Activated CD4-positive, alpha-beta T cell treated with anti-CD3 and anti-CD28 coated beads, Interleukin-2, amount 50 U/mL, for 24 hours (primary cell): ENCODE measurements at places on chromosomes 16 and 17.

DNA sequence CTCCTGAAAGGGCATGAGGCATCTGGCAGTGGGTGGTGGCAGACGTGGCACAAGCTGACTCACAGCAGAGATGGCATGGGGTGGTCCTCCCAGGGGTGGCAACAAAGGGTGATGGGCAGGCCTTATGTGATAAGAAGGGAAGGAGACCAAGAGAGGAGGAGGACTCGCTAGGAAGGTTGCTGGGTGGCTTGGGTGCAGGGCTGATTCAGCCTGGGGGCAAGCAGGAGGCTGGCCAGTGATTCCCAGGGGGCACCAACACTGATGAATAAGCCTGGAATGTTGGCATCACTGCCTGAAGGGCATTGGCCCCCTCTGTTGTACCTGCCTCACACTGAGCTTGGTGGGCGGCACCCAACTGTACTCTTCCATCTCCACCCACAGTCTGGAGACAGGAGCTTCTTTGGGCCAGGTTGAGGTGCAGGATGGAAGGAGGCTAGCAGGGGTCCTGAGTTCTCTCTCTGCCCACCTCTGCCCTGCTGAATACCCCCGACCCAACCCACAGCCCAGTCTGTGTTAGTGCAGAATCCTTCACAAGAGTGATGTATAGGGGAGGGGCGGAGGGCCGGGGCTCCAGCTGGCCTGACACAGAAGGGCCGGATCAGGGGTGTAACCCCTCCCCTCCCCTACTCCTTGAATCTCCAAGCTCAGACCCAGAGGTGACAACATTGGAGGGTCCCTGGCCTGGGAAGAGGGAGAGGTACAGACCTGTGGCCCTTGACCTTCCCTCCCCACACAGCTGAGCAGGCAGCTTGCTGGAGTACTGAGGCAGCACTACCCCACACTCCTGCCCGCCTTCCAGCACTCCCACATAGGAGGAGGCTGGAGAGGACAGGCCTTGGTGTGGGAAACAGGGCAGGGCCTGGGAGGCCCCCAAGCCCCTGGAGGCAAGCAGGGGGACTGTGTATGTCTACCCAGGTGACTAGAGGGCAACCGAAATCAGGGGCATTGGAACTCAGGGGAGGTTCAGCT is 2.6 kb downstream of the STAC2 start:
- no peak for DNase-seq

DNA sequence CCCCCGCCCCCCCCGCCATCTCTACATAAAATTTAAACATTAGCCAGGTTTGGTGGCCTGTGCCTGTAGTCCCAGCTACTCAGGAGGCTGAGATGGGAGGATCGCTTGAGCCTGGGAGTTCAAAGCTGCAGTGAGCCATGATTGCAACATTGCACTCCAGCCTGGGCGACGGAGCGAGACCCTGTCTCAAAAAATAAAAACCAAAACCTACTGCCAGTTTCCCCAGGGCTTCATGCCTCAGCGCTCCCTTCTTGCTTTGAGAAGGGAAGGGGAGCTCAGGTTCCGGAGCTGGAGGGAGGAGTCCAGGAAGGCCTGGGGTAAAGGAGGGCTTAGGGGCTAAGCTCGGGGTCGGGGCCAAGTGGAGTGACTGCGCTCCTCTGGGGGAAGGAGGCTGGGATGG is 20.5 kb downstream of the PLCD3 start:
- no peak for DNase-seq

- no peak for DNase-seq
Measured at GRCh38 chr17:60704170-60704569, 26.5 kb downstream of the BCAS3 start.

DNA sequence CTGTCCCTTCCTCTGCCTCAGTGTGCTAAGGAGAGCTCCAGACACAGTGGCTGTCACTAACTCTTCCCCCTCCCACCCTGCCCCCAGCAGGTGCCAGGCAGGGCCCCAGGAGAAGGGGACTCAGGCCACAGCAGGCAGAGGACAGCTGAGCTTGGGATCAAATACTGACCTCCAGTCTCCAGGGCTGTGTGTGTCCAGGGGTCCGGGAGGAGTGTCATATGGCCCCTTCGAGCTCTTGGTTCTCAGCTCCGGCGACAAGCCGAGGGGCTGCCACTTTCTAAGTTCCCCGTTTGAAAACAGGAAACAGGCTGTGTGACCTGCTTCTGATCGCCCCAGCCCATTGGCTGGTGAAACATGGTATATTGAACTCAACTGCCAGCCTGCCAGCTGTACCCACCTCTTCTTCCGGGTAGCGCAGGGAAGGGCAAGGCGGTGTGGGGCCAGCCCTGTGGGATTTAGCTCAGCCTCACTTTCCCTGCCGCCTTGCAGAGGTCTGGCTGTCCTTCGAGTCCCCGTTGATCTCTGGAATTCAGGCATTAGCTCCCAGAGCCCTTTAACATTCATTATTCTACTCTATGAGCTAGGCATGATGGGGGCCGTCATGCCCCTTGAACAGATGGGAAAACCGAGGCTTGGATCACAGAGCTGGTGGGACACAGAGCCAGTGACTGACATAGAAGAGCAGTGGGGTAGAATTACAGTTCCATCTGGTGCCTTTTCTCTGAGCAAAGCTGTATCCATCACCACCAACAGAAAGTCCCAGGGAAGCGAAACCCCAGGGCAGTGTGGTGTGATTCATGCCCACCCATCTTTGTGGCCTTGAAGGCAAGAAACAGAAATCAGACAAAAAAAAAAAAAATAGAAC is at the start of gene SNX20:
Gene SNX20 (minus strand): TSS at position 292 of the 865 bp plus-strand sequence. CDS start 3,786 bp downstream, outside the sequence.
- DNase-seq, result peak; percentile 31

DNA sequence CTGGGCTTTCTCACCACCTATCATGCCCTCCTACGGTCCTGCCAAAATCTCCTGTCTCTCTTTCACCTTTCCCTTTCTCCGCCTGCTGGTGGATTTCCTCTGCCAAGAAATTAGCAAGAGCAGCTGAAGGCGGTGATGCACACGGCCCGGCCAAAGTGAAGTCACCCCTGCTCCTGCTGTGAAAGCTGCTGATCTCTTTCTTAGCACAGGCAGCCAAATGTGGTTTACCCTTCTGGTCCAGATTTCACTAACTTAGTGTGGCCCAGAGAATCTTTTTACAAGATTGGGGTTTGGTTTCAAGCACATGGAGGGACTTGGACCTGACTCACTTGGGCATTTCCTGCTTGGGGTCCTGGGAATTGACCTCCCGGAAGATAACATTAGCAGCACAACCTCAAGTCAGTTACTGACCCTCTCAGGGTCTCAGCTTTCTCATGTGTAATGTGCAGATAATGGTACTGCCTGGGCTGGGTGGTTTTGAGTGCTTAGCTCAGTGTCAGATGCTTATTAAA is 155.7 kb downstream of the SOCS1 start:
- DNase-seq, result no peak

- no peak for DNase-seq
Measured at GRCh38 chr16:8541868-8542267, 48.4 kb downstream of the TMEM114 start.

GRCh38 chr17:50596191-50597037 is 35.9 kb downstream of the CACNA1G start:
- no peak for DNase-seq

GRCh38 chr16:89383095-89384003 is 107.0 kb downstream of the ANKRD11 start:
- no peak for DNase-seq

DNA sequence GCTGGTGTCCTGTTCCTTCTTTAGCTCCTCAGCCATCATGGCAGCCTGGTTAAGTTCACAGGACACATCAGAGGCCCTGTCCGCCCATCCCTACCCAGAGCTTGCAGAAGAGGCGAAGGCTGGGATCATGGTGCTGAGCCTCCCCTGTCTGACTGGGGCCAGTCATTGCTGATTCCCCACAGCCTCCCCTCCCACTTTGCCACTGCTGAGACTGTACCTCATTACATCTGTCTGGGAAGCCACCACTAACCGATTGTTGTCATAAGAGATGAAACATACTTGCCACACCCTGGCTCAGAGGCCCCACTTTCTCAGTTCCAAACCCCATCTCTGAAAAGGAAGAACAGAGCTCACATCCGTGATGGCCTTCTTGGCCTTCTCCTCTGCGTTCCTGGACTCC is 66.2 kb downstream of the MYH13 start:
- DNase-seq, result no peak

DNA sequence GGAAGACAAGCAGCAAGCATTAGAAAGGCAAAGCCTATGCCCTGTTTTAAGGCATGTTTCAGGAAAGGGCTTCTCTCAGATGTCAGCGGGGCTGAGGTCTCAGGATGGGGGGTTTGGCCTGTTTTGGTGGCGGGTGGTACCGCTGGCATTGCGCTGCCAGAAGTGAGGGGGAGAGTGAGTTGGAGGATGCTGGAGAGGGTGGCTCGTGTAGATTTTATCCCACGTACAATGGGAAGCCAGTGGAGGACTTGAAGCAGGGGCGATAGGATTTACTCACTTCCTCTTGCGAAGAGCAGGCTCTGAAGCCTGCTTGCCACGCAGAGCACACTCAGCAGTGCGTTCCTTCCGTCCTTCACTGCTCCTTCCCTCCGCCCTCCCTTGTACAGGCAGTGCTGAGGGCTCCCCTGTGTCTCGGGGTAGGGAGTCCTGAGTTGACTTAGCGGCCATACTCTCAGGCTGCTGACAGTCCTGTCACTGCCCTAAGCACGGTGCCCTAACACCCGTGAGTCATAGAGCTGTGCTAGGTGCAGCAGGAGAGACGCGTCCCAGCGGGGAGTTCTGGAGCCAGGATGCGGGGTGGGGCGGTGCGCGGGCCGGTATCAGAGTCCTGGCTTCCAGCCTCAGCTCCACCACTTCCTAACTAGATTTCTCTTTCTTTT is 113.1 kb downstream of the SNX29 start:
- no peak for DNase-seq

GRCh38 chr17:49028271-49028670 is 31.1 kb downstream of the IGF2BP1 start:
- no peak for DNase-seq

- no peak for DNase-seq
Measured at GRCh38 chr16:55501549-55502322, 7.1 kb upstream of the LPCAT2 start.

DNA sequence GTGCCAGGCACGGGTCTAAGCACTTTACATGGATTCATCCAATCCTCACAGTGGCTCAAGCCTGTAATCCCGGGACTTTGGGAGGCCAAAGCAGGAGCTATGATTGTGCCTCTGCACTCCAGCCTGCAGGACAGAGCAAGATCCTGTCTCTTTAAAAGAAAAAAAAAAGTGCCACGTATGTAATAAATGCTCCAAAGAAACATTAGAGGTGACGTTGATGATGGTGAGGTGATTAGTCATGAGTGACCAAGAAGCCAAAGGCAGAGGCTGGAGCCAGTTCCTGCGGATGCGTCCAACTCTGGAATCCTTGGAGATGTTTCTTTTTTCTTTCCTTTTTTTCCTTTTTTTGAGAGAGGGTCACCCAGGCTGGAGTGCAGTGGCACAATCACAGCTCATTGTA is 59.4 kb upstream of the SIAH1 start:
- no peak for DNase-seq

GRCh38 chr16:19173649-19174383 is 5.8 kb downstream of the SYT17 start:
- DNase-seq, result no peak

- DNase-seq, result no peak
Measured at GRCh38 chr16:57627184-57627871, 1.1 kb upstream of the ADGRG1 start.

DNA sequence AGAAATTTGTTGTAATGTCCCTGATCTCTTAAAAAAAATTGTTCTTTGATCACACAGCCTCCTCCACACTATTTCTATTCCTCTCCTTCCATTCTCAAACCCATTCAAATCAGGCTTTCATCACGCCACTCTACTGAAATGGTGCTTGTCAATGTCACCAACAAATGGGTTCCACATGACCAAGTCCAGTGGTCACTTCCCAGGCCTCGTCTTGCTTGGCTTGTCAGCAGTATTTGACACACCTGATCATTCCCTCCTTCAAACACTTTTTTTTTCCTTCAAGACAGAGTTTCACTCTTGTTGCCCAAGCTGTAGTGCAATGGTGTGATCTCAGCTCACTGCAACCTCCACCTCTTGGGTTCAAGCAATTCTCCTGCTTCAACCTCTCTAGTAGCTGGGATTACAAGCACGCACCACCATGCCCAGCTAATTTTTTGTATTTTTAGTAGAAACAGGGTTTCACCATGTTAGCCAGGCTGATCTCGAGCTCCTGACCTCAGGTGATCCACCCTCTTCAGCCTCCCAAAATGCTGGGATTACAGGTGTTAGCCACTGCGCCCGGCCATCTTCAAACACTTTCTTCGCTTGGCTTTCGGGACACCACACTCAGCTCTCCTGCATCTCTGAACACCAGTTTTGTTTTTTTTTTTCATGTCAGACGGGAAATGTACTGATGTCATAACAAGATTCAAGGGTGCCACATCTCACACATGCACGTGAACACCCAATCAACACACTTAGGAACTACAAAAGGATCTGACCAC is 18.3 kb downstream of the NQO1 start:
- DNase-seq, result no peak

GRCh38 chr17:74424657-74425056 is 7.2 kb upstream of the GPRC5C start:
- DNase-seq, result no peak

DNA sequence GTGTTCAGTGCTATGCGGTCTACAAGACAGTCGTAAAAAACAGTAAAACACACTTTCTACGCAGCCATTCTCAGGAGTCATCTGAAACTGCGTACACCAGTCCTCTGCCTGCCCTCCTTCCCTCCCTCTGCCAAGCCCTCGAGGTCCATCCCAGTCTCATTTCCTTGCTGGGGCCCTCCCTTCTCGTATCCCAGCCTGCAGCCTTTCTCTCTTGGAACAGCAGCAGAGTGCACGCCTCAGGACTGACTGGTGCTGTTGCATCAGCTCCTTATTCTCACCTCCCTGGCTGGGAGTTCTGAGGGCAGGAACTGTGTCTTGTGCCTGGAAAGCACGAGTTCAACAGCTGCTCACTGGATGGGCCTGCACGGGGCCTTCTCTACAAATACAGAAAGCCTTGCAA is 12.5 kb downstream of the FAHD1 start:
- no peak for DNase-seq

- DNase-seq, result no peak
Measured at GRCh38 chr16:73713778-73714495, 582.7 kb upstream of the PSMD7 start.

DNA sequence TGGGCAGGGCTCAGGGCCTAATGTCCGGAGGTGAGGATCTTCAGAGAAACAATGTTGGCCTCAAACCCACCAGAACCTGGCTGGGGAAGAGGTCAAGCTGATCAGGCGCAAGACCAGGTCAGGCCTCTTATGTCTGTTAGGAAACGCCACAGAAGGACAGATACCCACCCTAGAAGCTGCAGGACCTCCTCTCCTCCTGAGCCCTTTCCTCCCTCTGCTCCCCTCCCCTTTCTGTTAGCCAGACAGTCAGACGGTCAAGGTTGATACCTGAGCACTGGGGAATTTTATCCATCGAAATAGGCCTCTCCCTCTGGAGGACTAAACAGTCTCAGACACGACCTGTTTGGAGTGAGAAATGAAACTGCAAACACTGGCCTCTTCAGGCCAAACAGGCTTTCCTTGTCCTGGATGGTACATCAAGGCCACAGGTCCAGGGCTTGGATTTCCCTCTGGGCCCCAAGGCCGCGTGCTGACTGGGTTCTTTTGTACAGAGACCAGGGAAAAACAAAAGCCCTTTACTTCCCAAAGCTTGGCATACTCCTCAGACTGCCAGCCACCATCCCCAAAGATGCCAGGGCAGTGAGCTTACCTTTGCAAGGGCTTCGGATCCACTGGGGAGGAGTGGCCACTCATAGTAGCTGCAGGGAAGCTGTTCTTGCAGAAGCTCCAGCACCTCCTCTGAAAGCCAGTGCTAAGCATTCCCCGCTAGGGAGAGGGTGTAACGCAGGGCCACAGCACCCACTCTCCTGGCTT is 135.8 kb downstream of the CCDC182 start:
- DNase-seq, result no peak
